Pancreas (tissue), 10 donors: ENCODE measurements at places on chromosomes 12 and 14. TPM values are rescaled to one million over a fixed set of nuclear protein-coding genes. Genes with fewer than 3 reads are reported as not detected.

DNA sequence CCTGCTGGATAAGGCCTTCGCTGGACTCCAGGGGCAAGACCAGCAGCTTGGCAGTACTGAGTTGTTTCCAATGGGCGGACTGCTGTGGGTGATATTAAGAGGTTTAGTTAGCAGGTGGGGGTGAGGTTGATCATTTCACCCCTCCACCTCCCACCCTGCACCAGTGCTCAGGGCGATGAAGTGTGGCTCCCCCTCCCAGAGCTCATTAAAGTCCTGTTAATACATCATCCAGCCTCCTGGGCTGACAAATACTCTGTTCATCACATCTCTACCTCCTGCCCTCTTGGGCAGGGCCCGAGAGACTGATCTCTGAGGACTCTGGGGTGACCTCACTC is 2.4 kb upstream of the FIGNL2 start:
- peaks cover 12% of the 10 kb centered on the region for H3K27me3 ChIP-seq
- H3K4me1 ChIP-seq = no peaks in the 10 kb centered on the region
- DNase-seq = no peak

MYH7 gene
- 0.19 TPM for total RNA-seq

GRCh38 chr12:42868291-42868690 is 278.7 kb upstream of the PRICKLE1 start:
- H3K4me1 ChIP-seq = no peaks in the 10 kb centered on the region
- H3K4me3 ChIP-seq = no peak overlapping the region
- no peaks in the 10 kb centered on the region for H3K27me3 ChIP-seq
- DNase-seq = no peak
- no peaks in the 10 kb centered on the region for H3K36me3 ChIP-seq

- no peak overlapping the region for H3K4me3 ChIP-seq
- no peak overlapping the region for H3K27ac ChIP-seq
- H3K36me3 ChIP-seq = no peaks in the 10 kb centered on the region
These were observed 25.8 kb downstream of the GPR135 start for GRCh38 chr14:59439256-59439965.

DNA sequence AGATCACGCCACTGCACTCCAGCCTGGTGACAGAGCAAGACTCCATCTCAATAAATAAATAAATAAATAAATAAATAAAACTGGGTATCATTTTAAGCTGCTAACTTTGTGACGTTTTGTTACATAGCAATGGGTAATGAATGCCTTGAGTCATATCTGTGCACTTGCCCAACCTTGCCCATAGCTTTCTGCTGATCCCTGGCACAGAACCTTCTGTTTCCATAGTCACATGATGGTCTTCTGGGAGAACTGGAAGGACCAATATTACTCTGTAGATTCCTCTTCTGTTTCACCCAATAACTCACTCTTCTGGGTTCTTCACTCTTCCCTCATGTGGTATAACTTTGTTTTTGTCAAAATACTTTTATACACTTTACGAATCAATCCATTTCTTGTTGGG is 140.8 kb downstream of the SCARB1 start:
- no peaks in the 10 kb centered on the region for H3K27me3 ChIP-seq
- no peaks in the 10 kb centered on the region for H3K36me3 ChIP-seq
- H3K27ac ChIP-seq = no peak overlapping the region

GRCh38 chr12:103586791-103587370 is at the start of gene STAB2:
Gene STAB2, plus strand, starts transcription at chr12:103587273. Its CDS starts 204 bp downstream, at chr12:103587477.
- H3K27me3 ChIP-seq = no peaks in the 10 kb centered on the region
- H3K4me3 ChIP-seq = no peak within 1 kb of the TSS
- no peaks in the 10 kb centered on the region for H3K36me3 ChIP-seq
- no peak within 1 kb of the TSS for H3K27ac ChIP-seq

DNA sequence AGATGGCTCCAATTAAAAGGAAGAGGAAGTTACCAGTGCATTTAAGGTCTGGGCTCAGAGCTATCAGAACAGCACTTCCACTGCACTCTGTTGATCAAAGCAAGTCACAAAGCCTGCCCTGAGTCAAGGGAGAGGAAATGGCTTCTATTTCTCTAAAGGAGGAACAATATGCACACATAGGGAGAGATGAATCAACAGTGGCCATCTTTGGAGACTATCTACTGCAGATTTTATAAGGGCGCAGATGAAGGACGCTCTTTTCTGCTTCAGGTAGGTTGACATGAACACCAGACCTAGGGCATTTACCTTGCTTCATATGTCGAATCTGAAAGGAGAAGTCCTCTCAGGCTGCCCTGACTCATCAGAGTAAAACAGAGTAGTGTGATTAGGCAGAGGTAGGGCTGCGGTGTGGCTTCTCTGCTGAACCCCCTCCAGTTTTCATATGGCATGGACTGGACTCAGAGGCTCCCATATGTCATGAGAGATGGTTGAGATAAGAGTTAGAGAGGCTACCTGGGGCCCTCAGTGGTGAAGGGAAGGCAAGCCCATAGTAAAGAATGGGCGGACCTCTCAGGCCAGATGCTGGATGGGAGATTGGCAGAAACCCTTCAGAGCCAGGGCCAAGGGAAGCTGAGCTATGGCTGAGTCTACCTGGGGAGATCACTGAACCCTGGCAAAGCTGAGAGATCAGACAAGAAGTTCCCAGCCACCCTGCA is 84.4 kb downstream of the ARF6 start:
- H3K36me3 ChIP-seq = no peaks in the 10 kb centered on the region
- H3K4me1 ChIP-seq = peaks cover 24% of the 10 kb centered on the region
- H3K27ac ChIP-seq = peak overlapping the region; percentile 8
- DNase-seq = no peak

RNASE3 gene
- not detected for total RNA-seq

GRCh38 chr14:99125113-99125512 is 146.9 kb downstream of the BCL11B start:
- peak; percentile 1 for DNase-seq
- no peaks in the 10 kb centered on the region for H3K36me3 ChIP-seq
- H3K4me3 ChIP-seq = no peak overlapping the region
- no peaks in the 10 kb centered on the region for H3K4me1 ChIP-seq
- no peak overlapping the region for H3K27ac ChIP-seq

DNA sequence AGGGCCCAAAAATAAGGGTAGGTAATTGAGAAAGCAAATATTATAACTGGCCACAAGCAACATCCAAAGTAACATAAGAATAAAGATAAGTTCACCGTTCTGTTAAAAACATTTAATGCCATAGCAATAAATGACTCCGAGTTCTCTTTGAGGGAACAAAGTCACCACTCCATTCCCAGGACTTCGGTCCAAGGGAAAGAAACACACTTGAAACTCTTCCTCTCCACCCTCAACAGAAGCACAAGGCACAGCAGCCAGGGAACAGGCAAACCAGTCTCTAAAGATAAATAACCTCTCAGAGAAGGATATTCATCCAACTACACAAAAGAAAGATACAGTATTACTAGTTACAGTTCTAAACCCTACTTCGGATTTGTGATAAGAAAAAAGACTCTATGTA is 2.5 kb downstream of the SETD3 start:
- no peaks in the 10 kb centered on the region for H3K27me3 ChIP-seq
- H3K36me3 ChIP-seq = no peaks in the 10 kb centered on the region
- H3K4me3 ChIP-seq = no peak overlapping the region
- DNase-seq = no peak
- H3K27ac ChIP-seq = no peak overlapping the region

DNA sequence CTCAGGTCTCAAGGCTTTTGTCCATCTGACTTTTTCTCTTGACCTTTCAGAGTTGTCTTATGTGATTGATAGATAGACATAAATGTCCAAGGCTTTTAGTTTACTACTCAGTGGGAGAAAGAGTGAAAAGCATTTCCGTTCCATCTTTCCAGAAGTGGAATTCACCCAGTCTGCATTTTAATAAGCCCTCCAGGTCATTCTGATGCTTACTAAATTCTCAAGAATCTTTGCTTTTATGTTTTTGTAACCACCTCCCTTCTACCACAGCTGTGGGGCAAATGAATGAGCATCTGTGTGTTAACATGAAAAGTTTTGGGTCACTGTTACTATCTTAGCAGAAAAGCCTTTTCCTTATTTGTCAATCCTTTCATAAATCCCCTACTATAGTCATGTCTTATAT is 251.4 kb downstream of the LRIG3 start:
- no peak overlapping the region for H3K27ac ChIP-seq
- no peaks in the 10 kb centered on the region for H3K4me1 ChIP-seq
- no peaks in the 10 kb centered on the region for H3K36me3 ChIP-seq
- H3K27me3 ChIP-seq = no peaks in the 10 kb centered on the region

DNA sequence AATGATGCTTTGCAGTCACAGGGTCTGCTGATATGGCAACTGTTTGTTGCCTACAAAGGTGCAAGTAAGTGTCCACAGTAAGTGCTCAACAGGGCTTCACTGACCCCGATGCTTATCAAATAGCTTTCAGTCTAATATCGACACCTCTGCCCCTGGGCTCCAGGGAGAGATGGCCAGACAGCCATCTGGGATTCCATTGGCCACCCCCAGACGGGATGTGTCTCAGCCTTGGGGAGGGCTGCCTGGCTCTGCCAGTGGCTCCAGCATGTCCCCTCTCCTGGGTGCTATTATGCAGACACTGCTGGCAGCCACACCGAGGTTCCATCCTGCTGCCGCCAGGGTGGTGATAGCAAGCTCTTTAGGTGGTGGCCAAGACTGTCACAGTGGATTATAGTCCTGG is 57.4 kb downstream of the DGLUCY start:
- DNase-seq = no peak
- H3K36me3 ChIP-seq = no peaks in the 10 kb centered on the region
- H3K4me1 ChIP-seq = no peaks in the 10 kb centered on the region
- no peak overlapping the region for H3K4me3 ChIP-seq
- H3K27ac ChIP-seq = no peak overlapping the region

- no peak overlapping the region for H3K4me3 ChIP-seq
- DNase-seq = no peak
- no peaks in the 10 kb centered on the region for H3K4me1 ChIP-seq
- no peaks in the 10 kb centered on the region for H3K27me3 ChIP-seq
These were observed 91.3 kb downstream of the PRKD1 start for GRCh38 chr14:29836395-29836794.

COX8C gene
- not detected for total RNA-seq

DNA sequence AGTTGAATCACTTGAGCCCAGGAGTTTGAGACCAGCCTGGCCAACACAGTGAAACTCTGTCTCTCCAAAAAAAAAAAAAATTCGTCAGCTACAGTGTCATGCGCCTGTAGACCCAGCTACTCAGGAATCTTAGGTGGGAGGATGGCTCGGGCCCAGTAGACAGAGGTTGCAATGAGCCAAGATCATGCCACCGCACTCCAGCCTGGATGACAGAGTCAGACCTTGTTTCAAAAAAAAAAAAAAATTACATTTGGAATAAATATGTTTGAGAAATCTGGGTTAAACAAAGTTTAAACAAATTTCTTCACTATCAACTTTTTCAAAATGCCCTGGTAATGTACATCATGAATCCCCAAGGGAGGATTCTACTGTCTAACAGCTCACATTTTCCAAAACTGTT is 187.0 kb upstream of the RASSF8 start:
- H3K27ac ChIP-seq = no peak overlapping the region
- no peak for DNase-seq
- no peak overlapping the region for H3K4me3 ChIP-seq
- no peaks in the 10 kb centered on the region for H3K36me3 ChIP-seq
- no peaks in the 10 kb centered on the region for H3K27me3 ChIP-seq

DNA sequence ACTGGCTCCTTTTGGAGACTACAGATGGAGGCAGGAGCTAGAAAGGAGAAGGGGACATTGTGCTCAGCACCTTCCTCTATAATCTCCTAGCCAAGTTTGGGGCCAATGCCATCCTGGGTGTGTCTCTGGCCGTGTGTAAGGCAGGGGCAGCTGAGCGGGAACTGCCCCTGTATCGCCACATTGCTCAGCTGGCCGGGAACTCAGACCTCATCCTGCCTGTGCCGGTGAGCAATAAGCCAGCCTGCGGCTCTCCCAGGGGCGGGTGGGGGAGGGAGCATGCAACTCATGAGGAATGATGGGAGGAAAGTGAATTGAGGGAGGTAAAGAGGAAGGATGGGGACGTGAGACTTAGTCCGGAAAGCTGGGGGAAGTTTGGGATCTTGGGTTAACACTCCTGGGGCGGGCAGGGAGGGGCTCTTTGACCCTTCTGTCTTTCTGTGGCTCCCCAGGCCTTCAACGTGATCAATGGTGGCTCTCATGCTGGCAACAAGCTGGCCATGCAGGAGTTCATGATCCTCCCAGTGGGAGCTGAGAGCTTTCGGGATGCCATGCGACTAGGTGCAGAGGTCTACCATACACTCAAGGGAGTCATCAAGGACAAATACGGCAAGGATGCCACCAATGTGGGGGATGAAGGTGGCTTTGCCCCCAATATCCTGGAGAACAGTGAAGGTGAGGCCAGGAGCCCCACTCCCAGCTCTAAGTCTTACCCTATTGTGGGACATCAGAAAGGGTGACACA is 3.3 kb downstream of the ENO2 start:
- no peak for DNase-seq
- no peaks in the 10 kb centered on the region for H3K36me3 ChIP-seq
- H3K4me3 ChIP-seq = no peak overlapping the region
- H3K4me1 ChIP-seq = no peaks in the 10 kb centered on the region

- no peaks in the 10 kb centered on the region for H3K27me3 ChIP-seq
- H3K4me1 ChIP-seq = no peaks in the 10 kb centered on the region
- no peak within 1 kb of the TSS for H3K27ac ChIP-seq
- no peaks in the 10 kb centered on the region for H3K36me3 ChIP-seq
- peak; percentile 74 for DNase-seq
- no peak within 1 kb of the TSS for H3K4me3 ChIP-seq
These were observed at the start of gene ANKRD33 for GRCh38 chr12:51887476-51888315. Gene ANKRD33, plus strand, starts transcription at chr12:51888103. Its CDS starts 84 bp downstream, at chr12:51888187.

DNA sequence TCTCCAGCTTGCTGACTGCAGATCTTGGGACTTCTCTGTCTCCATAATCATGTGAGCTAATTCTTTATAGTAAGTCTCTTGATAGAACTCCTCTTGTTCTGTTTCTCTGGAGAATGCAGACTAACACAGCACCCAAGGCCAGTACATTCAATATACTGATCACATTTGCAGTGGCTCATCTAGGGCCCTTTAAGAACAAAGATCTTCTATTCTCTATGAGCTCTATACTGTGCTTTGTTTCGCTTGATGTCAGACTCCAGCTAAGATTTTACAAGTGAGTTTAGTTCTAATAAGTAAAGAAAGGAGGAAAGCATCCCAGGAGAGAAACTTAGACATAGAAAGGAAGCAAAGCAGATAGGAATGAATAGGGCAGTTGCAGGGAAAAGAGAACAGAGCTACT is 69.3 kb upstream of the TMPO start:
- H3K27me3 ChIP-seq = no peaks in the 10 kb centered on the region
- no peaks in the 10 kb centered on the region for H3K4me1 ChIP-seq

SIX6 gene
- not detected for total RNA-seq

- no peak overlapping the region for H3K4me3 ChIP-seq
- no peaks in the 10 kb centered on the region for H3K27me3 ChIP-seq
- H3K27ac ChIP-seq = no peak overlapping the region
- no peaks in the 10 kb centered on the region for H3K4me1 ChIP-seq
- peaks cover 27% of the 10 kb centered on the region for H3K36me3 ChIP-seq
- no peak for DNase-seq
These were observed 33.5 kb downstream of the SLC15A4 start for GRCh38 chr12:128790221-128790620.

DNA sequence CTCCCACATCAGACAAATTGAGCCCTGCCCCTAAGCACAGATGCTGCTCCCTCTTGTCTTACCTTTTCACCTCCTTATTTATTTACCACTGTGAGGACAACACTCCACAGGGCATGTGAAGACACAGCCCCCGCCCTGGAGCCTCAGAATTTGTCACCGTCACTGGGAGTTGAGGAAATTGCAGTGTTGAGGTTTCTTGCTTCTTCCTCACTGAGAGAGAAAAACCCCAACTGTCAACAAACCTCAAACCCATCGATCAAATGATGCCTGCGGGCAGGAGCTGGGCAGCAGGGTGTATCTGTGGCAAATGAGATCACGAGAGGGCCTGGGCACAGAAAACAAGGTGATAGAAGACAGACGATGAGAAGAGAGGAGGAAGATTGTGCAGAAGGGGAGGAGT is 30.5 kb upstream of the PLEKHG3 start:
- DNase-seq = no peak
- H3K27ac ChIP-seq = no peak overlapping the region
- H3K27me3 ChIP-seq = no peaks in the 10 kb centered on the region
- H3K4me3 ChIP-seq = no peak overlapping the region
- H3K4me1 ChIP-seq = no peaks in the 10 kb centered on the region
